H1 (cell line): ENCODE measurements at places on chromosomes 13 and 19.

- DNase-seq = no peak
Observed at GRCh38 chr19:29966588-29967249, 24.7 kb downstream of the URI1 start.

- no peak for DNase-seq
Observed at GRCh38 chr19:32532233-32532632, 48.8 kb upstream of the PDCD5 start.

DNA sequence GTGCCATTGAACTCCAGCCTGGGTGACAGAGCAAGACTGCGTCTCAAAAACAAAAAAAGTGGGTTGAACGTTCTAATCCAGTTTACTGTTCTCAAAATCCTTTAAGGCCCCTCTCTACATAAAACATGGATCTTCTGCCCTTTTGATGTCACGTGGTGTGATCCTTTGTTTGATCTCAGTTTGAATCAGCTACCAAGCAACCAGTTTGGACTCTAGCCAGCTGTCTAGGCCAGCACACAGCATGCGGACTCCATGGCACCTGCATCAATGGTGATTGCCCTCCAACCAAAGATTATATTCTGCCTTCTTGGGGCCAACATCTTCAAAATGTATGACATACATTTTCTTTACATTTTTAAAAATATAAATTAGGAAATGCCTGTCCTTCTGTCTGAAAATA lies 365.4 kb downstream of the NDFIP2 start:
- no peak for DNase-seq

- no peak for DNase-seq
Observed at GRCh38 chr13:73496711-73497110, 437.9 kb downstream of the KLF5 start.

DNA sequence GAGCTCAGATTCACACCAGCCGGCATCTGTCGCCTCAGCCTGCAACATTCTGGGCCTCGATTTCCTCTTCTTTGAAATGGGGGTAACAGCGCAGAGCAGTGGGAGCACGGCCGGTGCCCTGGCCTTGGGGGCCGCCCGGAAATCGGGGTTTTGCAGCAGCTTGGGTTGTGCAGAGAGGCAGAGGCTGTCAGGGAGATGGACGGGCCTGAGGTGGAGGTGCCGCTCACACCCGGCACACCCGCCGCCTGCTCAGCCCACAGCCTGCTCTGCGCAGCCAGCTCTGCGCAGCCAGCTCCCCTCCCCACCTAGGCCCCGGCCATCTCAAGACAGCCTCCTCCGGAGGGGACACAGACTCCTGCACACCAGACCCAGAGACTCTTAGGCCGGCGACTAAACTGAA lies 10.6 kb downstream of the KLF2 start:
- no peak for DNase-seq

- no peak for DNase-seq
Observed at GRCh38 chr19:49938662-49939061, 9.4 kb upstream of the NUP62 start.

- DNase-seq = no peak
Observed at GRCh38 chr19:16604615-16605014, 23.4 kb downstream of the MED26 start.

- no peak for DNase-seq
Observed at GRCh38 chr13:81184556-81185265, 843.8 kb upstream of the SPRY2 start.

- peak; percentile 13 for DNase-seq
Observed at GRCh38 chr13:102902789-102903347, 57.0 kb downstream of the ERCC5 start.

DNA sequence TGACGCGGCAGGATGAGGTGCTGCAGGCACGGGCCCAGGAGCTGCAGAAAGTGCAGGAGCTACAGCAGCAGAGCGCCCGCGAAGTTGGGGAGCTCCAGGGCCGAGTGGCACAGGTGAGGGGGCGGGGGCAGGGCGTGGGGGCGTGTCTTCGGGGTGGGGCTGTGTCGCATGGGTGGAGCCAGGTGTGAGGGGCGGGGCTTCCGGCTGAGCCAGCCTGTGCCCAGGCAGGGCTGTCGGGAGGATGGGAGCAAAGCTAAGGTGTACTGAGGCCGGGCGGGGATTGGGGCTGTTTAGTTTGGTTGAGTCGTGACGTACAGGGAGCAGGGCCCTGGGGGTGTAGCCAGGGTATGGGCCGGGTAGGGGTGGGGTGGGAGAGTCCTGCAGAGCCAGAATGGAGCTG lies 62.3 kb downstream of the KCNC3 start:
- DNase-seq = peak; percentile 97

GRCh38 chr13:103130681-103131210 lies 64.5 kb upstream of the SLC10A2 start:
- DNase-seq = no peak

- no peak for DNase-seq
Observed at GRCh38 chr13:24090049-24090448, 70.5 kb upstream of the SPATA13 start.
